ENCODE measurements at places on chromosomes 11 and 22. TPM values are rescaled to one million over a fixed set of nuclear protein-coding genes. Genes with fewer than 3 reads are reported as not detected.

The OR8A1 gene
- total RNA-seq, result not detected

The OR5W2 gene
- not detected for total RNA-seq

The MB gene
- total RNA-seq, result 0.47 TPM

The ALG9 gene
- total RNA-seq, result 40.5 TPM

The SOX6 gene
- total RNA-seq, result not detected

GRCh38 chr11:60710482-60710881, 11.1 kb downstream of the MS4A8 start:
- no peak for DNase-seq

DNA sequence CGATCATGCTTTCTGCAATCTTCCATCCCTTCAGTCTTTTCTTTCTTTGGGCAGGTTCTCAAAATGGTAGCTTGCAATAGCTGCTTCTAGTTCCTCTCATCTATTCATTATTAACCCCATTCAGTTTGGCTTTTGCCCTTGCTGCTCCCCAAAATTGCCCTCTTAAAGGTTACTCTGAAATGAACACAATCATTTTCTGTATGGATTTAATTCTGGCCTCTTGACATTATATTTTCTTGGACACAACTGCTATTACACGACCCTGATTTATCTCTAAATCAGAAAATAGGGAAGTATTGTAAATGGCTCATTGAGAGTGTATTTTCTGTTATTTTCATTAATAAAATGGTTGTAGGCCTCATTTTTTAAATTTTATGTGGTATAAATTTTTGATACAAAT, at the start of gene ANGPTL5:
Gene ANGPTL5, minus strand, starts transcription at position 101 of the 400 bp plus-strand sequence. CDS start 8,613 bp downstream, outside the sequence.
- DNase-seq, result no peak

DNA sequence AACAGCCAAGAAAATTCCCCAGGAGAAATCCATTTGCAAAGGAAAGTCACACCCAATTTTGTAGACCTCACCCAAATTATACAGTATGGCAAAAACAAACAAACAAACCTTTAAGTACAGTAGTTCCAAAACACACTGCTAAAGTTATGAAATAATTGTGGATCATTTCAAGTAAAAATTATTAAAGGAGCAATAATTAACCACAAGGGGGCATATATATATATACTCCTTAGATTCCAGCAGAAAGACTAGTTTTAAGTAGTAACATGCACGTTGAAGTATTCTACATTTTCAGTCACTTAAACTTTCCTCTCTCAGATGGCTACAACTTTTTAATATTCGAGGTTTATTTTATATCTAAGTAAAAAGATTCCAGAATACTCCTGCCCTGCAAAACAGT, 26.8 kb downstream of the RNF141 start:
- no peak for DNase-seq

DNA sequence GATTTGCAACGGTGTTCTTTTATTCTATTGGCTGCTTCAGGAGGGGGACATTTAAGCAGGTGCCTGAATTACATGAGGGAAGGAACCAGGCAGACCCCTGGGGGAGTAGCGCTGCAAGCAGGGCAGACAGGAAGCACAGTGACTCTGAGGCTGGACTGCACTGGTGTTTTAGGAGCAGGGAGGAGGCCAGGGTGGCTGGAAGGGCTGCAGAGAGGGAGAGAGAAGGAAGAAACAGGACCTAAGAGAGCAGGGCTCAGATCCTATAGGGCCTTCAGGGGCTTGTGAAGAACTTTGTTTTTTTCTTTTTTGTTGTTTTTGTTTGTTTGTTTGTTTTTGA, 62.5 kb upstream of the SORL1-AS1 start:
- DNase-seq, result no peak
